ENCODE measurements at places on chromosomes 11 and 22.

GRCh38 chr11:112566124-112566523, 305.5 kb upstream of the PLET1 start:
- no peak for DNase-seq

DNA sequence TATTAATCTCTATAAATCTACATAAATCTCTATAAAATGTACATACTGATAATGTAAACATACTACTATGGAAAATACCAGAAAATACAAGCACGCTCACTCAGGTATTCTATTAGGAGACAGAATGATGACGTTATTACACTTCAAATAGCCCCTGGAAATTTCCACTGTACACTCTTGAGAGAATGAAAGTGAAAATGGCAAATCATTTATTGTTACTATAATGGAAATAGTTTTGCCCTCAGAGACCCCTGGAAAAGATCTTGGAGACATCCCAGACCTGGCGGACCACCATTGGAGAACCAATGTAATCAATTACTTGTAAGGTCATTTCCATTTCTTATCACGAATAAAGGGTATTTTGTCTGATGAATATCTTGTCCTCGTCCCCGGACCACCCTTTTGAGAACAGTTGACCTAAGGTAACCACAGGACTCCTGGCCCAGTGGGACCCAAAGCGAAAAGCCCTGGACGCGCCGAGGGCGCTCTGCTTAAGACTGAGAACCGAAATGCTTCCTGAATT, 509 bp upstream of the PRRG4 start:
- no peak for DNase-seq

DNA sequence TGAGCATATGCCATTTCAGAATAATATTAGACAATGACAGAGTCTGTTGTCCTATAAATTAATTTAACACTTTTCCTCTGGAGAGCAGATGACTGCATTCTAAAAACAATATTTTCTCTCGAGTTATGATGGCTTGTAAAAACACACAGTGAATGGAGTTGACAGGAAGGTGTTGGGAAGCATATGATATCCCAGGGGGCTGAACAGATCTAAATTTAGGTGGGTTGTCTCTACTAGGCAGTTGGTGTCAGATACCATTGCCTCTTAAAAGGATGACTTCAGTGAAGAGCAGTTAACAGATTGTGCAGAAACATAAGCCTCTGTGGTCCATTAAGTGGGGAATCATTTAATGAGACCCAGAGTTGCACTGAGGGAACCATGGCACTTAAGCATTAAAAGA, 30.7 kb downstream of the SVIP start:
- DNase-seq = no peak

DNA sequence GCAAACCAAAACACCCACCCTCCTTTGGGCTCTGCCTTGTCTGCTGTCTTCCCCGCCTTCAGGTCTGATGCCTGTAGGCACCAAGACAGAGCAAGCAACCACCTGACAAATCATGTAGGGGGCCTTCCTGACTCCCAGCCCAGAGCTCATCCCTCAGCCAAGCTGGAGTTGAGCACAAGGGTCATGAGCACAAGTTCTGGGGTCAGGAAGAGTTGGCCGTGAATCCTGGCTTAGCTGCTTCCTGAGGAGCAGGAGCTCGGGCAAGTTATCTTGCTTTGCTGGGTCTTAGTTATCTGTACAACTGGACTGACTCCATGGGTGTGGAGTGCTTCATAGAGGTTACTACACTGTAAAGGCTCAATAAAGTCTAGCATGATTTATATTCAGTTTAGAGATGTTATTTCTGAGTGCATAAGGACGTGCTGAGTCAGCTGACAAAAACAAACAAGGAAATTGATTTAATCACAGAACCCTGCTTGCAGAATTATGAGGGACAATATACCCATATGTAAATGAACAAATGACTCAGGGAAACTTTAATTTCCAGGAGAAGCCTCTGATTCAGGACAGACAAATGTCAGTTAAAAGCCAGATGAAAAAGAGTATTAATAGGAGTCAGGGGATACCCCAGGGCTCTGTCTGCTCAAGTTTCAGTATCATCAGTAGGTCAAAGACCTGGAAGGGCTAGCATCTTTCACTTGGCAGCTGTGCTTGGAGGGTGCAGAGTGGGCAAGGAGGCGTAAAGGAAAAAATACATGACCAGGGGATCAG, 15.0 kb upstream of the APOA1 start:
- DNase-seq = no peak

- no peak for DNase-seq
Observed at GRCh38 chr11:120372296-120372695, 36.1 kb downstream of the ARHGEF12 start.

Data from GM12892 (cell line).